Fibroblast of lung (primary cell): ENCODE measurements at places on chromosomes 2 and 18. TPM values are rescaled to one million over a fixed set of nuclear protein-coding genes. Genes with fewer than 3 reads are reported as not detected.

Gene SRBD1
- 11.6 and 18.7 TPM in 2 replicates for total RNA-seq

Gene NPPC
- total RNA-seq, result not detected in 2 replicates

Gene LHCGR
- total RNA-seq, result not detected in 2 replicates

Gene PMAIP1
- total RNA-seq, result 29.8 and 34.7 TPM in 2 replicates

Gene ING5
- 27.4 and 30.0 TPM in 2 replicates for total RNA-seq
